ENCODE measurements at places on chromosomes 5 and 9.

GRCh38 chr9:130927995-130928900, 10.8 kb downstream of the FIBCD1 start:
- DNase-seq: no peak

- DNase-seq: no peak
Measured at GRCh38 chr5:153953411-153953810, 85.3 kb downstream of the FAM114A2 start.

DNA sequence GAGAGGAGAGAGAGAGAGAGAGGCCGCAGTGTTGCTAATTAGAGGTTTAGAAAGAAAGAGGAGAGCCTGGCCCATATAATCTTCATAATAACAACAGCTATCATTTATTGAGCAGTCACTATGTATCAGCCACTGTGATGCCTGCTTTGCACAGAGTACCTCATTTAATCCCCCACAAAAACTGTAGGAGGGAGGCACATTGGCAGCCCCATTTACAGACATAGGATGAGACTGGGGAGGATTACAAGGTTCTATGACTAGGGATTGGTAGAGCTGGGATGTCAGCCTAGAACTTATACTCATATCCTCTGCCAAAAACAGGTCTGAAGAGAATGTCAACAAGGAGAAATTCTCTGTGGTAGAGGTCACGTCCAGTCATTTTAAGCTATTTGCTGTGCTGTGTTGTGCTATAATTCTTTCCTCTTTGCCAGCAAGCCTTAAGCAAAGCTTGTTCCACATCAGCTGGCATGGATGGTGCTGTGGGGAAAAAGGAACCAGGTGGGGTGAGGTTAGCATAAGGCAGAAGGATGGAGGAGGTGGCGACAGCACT, 6.7 kb upstream of the GCNT4 start:
- no peak for DNase-seq

- DNase-seq: peak; percentile 19
Measured at GRCh38 chr9:15211160-15211814, 95.7 kb downstream of the TTC39B start.

GRCh38 chr5:85441853-85442252, 1057.2 kb upstream of the EDIL3 start:
- no peak for DNase-seq

- DNase-seq: no peak
Measured at GRCh38 chr5:1359713-1360112, 14.8 kb upstream of the CLPTM1L start.

DNA sequence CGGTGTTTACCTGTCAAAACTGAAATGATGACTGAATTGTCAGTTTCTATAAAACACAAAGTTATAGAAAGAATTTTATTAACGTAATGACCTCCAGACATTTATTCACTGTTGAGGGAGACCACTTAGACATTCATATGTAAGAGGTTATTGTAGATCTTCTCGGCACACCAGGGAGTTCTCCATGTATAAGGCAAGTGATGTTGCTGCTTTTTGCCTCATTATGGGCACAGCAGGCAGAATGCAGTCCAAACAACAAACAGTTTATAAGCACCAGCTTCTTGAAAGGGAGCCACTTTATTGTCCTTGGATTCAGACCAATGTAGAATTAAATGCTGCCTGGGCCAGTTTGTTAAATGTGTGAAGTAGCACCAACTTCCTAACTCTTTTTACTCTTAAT, 66.7 kb downstream of the C7 start:
- DNase-seq: no peak

GRCh38 chr5:112329419-112330090, 89.5 kb downstream of the EPB41L4A start:
- no peak for DNase-seq

DNA sequence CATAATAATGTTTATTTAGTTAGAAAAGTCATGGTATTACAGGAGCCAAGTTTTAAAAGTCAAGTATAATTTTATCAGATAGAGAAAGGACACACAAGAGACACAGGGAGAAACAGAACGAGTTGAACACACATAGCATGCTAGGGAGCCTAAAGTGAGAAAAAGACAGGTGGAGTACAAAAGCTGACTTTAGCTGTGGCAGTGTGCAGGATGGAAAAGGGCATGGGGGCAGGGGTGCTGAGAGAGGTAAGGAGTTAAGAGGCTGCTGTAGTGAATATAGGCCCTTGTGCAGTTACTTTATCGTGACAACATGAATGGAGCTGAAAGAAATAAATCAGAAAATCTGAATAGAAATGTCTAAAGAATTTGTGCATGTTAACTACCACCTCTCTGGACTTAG, 18.0 kb downstream of the HMGCS1 start:
- DNase-seq: no peak

DNA sequence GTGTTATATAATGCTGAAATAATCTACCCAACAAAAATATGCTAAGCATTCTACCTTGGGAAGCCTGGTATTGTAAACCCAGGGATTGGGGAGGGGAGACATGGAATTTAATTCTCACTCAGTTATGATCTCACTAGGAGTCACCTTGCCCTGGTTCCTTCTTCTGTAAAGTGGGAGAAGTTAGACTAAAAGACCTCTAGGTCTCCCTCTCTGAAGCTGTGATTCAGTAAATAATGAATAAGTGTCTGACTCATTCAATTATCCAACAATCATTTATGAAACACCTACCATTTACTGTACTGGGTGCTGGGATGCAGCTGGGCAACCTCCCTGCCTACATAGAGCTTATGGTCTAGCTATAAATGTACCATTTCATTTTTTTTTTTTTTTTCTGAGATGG, 20.2 kb upstream of the SPARC start:
- DNase-seq: no peak

DNA sequence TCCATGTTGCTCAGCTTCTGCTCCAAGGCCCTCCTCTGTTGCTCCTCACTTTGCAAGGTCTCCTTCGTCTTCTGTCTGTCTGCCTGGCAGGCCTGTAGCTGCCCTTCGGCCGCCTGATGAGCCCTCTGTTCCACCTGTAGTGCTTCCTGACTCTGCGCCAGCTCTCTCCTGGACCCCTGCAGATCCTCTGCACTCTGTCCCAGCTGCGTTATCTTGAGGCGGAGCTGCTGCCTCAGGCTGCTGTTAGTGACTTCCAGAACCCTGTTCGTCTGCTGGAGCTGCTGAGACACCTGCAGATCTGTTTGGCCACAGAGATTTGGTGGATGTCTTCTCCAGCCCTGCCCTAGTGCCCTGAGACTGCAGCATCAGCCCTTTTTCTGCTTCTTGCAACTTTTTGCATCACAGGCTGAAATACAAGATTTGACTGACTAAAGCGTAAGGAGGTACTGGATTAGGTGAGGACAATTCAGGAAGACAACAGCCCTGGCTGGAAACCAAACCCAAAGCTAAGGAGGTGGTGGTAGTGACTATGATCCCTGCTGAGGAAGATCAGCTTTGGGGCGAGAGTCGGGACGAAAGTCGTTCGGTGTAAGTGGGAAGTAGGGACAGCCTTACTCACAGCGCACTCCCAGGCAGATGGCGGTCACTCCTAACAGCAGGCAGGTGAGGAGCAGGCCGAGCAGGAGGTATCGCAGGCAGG, 2.1 kb downstream of the CD72 start:
- no peak for DNase-seq

- DNase-seq: no peak
Measured at GRCh38 chr9:5951686-5952211, 61.1 kb downstream of the MLANA start.

- no peak for DNase-seq
Measured at GRCh38 chr5:169071-169727, 22.1 kb upstream of the LRRC14B start.

- DNase-seq: no peak
Measured at GRCh38 chr5:9851458-9851857, 221.3 kb upstream of the TAS2R1 start.

- DNase-seq: no peak
Measured at GRCh38 chr5:1012900-1013237, 4.3 kb downstream of the NKD2 start.

DNA sequence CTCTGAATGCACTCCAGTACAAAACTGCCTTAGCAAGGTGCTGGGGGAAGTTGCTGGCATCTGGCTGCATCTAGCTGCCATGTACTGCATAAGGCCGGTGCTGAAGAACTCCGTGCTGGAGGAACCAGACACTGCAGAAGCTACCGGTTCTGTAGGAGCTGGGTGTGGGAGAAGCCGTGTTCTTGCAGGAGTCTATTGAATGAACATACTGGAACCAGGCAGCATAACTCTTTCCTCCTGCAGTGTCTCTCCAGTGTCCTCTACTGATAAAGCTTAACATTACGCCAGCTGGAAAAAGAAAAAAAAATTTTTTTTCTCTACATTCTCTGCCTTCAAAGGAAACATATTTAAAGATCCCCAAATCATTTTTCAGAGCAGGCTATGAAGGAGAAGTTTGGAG, 38.5 kb downstream of the VPS13A start:
- DNase-seq: no peak

DNA sequence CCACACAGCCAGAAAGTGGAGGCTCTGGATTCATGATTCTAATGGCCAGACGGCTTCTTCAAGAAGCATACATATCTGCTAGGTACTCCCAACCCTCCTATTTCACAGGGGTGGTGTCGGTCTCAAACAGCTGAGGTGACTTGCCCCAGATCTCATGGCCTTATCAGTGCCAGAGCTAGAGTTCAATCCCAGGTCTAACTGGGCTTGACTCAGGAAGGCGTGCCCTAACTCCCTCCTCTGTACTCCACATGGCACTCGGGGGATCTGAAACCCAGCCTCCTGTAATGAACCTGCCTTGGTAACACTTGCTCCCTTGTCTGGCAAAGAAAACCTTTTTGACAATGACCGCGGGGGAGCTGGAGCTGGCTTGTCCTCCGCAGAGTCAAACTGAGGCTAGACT, 2.1 kb downstream of the QRFP start:
- no peak for DNase-seq

DNA sequence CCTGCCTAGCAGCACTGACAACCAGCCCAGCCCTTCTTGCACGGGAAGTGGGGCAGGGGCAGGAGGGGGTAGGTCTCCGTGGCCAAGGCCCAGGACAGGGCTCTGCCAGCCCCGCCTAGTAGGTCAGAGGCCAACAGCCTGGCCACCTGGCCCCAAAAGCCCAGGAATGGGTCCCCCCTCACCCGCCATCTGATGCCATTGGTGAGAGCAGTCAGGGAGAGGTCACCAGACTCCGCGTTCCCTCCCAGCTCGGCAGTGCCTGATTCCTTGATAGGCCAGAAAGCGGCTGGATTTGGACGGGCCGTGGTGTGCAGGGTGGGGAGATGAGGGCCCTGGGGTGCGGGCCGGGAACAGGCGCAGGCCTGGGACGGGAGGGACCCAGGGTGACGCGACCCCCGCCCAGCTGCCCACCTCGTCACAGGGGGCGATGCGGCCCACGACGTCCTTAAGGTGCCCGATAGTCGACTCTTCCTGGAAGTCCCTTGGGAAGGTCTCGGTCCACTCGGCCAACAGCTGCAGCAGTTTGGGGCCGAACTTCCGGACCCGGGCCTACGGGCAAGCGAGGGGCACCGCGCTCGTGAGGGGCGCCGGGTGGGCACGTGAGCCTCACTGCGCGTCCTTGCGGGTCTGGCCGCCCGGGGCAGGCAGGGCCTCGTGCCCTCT, 64.5 kb upstream of the RNF130 start:
- DNase-seq: no peak

DNA sequence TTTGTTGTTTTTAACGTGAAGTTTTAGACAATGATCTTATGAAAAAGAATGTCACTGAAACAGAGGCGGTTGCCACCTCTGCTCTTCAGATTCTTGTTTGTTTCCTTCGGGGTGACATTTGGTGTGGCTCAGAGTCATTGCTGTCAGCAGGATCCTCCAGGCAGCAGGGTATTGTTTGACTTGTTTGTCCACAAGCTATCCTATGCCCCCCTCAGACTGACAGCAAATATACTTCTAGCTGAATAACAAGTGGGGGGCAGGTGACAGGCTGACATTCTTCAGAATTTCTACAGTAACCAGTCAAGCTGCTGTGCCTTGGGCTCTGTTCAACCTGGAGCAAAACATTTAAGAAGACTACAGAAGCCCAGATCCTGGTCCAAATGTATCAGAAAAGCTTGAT, 383.3 kb downstream of the YTHDC2 start:
- DNase-seq: no peak

DNA sequence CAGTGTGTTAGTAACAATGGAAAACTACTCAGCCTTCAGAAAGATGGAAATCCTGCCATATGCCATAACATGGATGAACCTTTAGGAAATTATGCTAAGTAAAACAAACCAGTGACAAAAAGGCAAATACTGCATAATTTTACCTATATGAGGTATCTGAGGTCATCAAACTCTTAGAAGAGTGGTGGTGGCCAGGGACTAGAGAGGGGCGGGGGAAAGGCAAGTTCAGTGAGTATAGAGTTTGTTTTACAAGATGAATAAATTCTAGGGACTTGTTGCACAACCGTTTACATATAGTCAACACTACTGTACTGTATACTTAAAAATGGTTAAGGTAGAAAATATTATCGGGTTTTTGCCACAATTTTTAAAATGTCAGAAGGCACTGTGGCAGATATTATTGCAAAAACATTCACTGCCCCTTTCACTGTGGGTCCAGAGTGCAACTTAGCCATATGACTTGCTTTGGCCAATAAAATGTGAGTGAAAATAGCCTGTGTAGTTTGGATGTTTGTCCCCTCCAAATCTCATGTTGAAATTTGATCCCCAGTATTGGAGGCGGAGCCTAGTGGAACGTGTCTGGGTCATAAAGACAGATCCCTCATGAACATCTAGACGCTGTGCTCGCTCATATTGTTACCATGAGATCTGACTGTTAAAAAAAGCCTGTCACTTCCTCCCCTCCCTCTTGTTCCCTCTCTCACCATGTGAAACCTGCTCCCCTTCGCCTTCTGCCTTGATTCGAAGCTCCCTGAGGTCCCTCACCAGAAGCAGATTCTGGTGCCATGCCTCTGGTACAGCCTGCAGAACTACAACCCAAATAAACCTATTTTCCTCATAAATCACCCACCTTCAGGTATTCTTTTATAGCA, 9.5 kb downstream of the ZNF367 start:
- no peak for DNase-seq

DNA sequence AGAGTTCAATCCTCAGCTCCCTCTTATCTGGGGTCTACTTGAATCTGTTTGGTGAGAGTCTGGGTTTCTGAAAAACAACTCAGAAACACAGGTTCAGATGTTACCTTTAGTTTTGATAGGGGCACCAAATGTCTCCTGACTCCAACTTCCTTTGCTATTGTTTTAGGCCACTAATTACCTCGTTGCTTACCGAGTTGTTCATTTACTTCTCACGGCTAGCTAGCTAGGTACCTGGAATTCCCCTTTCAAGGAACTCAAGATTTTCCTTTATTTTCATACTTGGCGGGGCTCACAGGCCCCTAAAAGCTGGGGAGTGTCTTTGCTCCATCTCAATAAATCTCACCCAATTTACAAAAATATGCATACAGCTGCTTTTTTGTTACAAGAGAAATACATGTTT, 111.4 kb downstream of the SLC28A3 start:
- no peak for DNase-seq

GRCh38 chr9:113475992-113476391, 12.5 kb downstream of the RGS3 start:
- DNase-seq: no peak

All from activated CD4-positive, alpha-beta T cell treated with anti-CD3 and anti-CD28 coated beads for 24 hours (primary cell).